GF-D8 (cell line): ENCODE measurements at places on chromosomes 2 and 18.

DNA sequence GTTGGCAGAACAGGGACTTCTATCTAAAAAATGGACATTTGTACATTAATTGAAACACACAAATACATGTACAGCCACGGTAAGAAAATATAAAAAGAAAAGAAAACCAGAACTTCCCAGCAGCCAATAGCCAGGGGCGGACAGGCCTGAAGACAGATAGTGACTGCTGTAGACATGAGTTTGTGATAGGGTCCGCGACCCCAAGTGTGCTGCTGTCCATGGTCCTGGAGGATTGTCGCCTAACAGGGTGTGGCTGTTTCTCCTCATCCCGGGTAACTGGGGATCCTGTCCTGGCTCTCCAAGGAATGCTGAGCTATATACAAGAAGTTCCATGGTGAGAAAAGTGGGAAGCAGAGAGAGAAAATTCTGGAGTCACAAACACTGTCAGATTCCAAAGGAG lies 266.5 kb upstream of the SALL3 start:
- no peak for DNase-seq

DNA sequence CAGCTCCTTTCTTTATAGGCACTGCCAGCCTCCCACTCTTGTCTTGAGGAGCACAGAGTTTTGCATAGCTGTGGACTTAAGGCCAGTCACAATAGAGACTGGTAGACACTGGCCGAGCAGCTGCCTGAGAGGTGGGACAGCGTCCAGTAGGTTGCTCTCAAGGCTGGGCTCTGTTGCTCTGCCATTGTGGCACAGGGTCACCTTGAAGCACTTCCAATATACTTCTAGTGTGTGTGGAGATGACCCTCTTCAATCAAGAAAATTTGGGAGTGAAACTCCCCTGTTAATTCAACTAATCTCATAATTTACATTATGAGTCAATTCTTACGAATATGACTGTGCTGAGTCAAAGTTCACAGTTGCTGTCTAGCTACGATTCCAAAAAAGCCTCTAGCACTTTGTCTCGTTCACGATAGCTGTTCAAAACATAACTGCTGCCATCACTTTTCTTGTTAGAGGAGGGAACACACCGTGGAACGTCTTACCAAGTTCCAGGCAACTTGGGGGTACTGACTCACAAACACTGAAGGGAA lies 636.2 kb downstream of the EPHA4 start:
- no peak for DNase-seq

GRCh38 chr2:68176657-68177056 lies 19.0 kb downstream of the PNO1 start:
- no peak for DNase-seq

- no peak for DNase-seq
Observed at GRCh38 chr2:114044985-114045384, 155.1 kb downstream of the ACTR3 start.

- DNase-seq: no peak
Observed at GRCh38 chr2:117436697-117437096, 377.8 kb upstream of the DDX18 start.

DNA sequence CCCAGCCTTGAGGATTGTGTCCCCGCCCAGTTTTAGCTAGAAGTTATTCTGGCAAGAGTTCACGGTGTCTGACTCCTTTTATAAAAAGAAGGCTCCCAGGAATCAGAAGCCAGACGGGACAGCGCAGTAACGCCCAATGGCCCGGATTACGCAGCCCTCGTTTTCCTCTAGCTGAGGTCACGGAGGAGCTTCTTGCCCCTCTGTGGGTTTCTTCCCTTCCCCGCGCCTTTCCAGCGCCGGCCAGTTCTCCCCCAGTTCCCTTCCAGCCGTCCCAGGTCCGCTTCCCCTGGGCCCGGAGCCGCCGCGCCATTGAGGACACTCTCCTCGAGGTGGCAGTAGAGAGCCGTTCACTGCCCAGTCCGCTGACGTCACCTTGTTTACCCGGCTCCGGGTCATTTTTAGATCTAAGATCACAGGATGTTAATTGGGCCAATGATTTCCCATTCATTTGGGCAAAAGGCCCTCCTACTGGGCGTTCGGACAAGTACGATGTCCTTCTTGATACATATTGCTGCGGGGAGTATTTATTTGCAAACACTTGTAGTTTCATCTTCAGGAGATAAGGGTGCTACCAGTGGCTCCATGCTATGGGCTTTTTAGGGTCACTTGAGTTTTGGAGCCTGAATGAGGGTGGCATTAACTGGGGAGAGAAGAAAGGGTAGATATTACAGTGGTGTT lies 81.5 kb upstream of the PPM1B start:
- DNase-seq: peak; percentile 8

GRCh38 chr2:160305081-160305750 lies 105.1 kb upstream of the ITGB6 start:
- DNase-seq: no peak

DNA sequence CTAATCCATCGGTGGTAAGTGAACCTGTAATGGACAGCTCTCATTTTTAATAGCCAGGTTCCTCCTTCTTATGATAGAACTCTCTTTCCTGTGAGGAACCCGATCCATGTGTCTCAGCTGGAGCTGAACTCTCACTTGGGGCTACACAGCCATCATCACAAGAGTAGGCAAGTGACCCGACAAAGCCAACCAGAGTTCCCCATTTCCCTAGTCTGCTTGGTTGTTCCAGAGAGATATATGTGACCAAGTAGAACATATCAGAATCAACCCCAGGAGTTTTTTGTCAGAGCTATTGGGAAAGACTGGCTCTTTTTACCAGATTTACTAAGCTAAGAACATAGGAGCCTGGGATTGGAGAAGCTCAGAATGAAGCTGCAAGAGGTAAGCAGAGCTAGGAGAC lies 14.6 kb upstream of the HNRNPLL start:
- DNase-seq: no peak

DNA sequence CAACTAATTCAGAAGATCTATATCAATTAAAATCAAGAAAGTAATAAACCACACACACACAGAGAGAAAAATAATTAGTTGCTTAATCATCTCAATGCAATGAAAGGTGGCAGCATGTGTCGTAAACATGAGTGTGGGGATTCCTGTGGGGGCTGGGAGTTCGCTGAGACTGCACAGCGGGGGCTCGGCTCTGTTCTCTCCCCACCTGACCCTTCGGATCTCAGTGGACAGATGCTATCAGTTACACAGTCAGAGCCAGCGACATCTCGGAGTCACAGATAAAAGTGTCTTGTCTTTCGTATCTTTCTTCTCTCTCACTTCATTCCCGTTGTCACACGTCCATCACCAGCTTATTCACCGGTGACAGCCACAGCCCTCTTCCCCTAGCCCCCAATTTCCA lies 37.1 kb downstream of the COLEC12 start:
- DNase-seq: no peak

GRCh38 chr18:61402726-61403125 lies 69.5 kb downstream of the CDH20 start:
- DNase-seq: no peak

DNA sequence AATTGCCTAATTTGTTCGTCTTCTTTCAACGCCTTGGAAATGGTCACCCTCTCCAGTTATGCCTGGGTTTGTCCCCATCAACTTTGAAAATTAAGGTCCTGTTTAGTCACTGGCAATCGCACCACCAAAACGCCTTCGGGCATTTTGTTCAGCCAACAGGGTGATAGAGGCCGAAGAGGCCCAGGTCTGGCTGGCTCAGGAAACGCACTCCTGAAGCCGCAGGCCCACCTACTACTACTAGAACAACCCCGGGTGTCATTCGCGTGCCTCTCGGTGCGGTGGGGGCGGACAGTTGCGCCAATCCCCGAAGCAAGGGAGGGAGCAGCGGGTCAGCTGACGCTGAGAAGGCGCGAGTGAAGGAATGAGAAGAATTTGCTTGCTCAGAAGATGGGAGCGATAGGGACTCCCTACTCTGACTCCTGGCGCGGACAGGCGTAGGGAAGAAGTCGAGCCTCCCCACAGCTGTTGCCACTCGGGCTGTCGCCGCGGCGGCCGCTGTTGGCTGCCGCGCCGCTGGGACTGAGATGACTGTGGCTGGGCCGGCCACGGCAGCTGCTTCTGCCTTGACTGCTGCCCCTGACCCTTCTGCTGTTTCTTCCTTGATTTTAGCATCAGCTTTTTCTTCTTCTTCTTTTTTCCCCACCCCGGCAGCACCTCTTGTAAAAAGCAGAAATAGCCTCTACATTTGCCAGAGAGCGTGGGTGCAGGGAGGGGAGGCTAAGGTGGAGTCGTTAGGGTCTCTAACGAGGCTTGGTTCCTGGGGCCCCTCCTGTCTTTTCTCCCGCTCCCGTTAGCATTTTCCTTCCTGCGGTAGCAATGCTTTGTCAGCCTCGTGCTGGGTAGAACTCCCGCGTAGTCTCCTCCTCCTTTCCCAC lies 387.6 kb downstream of the FIGN start:
- no peak for DNase-seq

GRCh38 chr18:11570769-11571412 lies 38.5 kb upstream of the SLC35G4 start:
- DNase-seq: no peak

DNA sequence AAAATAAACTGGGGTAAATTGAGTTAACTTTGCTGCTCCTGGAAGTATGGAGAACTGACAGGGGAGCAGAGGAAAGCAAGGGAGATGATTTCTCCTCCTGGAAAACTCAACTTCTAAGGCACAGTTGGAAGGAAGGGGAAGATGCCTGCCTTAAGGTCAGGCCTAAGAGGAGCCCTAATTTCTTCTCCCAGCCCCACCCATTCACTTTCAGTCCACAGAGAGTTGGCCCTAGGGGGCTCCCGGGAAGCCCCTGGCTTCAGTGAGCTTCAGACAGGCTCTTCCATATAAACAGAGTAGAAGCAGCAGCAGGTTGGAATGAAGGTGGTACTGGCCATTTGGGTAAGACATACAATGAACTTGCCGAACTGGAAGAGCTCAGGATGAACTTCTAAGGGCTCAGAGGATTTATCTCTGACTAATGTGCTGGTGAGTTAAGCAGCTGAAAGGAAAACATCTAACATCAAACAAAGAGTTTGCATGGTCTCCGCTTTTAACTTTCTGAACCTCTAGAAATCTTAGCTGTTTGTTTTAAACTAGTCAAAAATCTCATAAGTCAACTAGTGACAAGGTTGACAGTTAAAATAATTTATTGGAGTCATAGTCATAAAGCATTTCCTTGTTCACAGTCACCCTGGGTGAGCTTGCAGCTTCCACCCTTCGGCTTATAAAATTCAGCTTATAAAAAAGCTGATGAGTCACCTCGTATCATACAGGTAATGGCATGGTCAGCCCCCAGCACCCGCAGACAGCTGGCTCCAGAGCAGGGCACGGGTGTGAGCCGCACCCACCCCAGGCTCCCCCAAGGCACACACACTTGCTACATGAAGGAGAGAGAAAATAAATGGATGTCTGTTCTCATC lies 9.8 kb downstream of the MALL start:
- DNase-seq: no peak

DNA sequence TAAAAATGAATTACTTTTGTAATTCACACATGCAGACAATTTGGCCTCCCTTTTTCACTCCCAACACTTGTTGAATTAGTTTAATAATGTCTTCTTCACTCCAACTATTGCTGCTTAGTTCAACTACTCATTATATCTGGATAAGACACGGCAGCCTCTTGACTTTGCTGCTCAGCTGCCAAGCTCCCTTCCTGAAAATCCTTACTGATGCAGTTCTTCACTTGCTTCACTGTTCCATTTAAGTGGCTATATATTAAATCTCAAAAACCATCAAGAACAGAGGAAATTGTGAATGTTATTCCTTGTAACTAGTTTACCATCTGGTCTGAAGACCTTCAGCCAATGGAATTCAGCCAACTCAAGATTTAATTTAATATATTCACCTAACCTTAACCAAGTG lies 127.1 kb downstream of the NCOA1 start:
- DNase-seq: no peak

GRCh38 chr2:36058953-36059352 lies 296.6 kb upstream of the CRIM1 start:
- DNase-seq: no peak

DNA sequence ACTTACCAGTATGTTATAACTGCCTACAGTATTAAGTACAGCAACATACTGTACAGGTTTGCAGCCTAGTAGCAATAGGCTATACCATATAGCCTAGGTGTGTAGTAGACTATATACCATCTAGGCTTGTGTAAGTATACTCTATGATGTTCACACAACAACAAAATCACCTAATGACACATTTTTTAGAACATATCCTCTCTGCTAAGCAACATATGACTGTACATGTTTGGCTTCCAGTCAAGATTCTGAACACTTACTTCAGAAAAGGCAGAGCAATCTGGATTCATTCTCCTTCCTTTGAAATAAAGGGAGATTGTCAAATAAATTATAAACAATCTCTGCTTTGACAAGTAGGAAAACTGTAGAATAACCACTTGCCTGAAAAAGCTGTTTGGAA lies 81.8 kb downstream of the EXOC6B start:
- no peak for DNase-seq

GRCh38 chr2:25338401-25338800 lies 3.3 kb downstream of the DNMT3A start:
- no peak for DNase-seq

DNA sequence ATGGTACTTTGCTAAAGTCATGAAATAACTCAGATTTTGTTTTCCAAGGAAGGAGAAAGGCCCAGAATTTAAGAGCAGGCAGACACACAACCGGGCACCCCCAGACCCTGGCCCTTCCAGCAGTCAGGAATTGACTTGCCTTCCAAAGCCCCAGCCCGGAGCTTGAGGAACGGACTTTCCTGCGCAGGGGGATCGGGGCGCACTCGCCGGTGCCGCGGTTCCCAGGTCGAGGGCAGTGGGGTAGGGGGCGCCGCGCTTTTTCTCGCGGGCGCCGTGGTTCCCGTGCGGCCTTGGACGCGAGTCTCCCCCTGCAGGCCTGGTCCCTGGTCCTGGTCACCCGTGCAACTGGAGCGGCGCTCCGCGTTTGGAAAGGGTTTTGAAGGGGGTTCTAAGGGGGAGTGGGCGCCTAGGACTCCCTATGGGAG lies 1.2 kb downstream of the ZNF236 start:
- peak; percentile 20 for DNase-seq

DNA sequence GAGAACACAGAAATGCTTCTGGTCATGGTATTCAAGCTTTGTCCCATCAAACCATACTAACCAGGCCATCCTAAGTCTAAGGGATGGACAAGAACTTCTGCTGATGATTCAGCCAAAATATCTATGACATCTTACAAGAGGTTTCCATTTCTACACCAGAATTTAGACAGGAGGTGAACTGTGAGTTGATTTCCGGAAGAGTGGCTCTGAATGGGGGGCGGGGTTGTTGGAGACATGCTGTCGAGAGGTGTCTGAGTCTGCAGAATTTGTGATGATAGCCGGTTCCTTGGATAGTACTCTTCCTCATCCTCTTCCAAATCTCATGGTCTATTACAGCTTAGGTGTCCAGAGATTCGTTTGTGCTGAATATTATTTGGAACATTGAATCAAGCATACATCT lies 408.7 kb upstream of the TCF4 start:
- DNase-seq: no peak

DNA sequence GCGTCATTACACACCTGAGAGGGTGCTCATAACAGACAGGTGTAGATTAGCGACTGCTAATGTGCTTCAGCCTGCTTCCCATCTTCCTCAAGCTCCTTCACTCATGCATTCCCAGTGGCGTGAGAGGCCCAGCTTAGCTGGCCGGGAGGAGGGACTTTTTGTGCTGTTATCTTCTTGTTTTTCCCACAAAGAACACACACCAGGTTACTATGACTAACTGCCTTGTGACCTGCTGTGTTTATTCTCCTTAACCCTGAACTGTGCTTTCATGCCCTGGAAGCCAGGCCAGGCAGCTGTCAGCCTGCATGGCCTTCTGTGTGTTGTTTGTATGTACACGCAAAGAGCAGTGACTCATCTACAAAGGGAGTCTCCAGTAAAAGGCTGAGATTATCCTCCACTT lies 143.8 kb downstream of the PIEZO2 start:
- no peak for DNase-seq

GRCh38 chr2:144032566-144032965 lies 487.4 kb downstream of the ZEB2 start:
- DNase-seq: no peak
